HCT116 (cell line): ENCODE measurements at places on chromosomes 2 and 18. TPM values are rescaled to one million over a fixed set of nuclear protein-coding genes. Genes with fewer than 3 reads are reported as not detected.

- H3K4me3 ChIP-seq, result no peak overlapping the region
- H3K27ac ChIP-seq, result no peak overlapping the region
- no peak for DNase-seq
- H3K27me3 ChIP-seq, result no peaks in the 10 kb centered on the region
- peaks cover 15% of the 10 kb centered on the region; the same call in 1 of the 2 replicates for H3K36me3 ChIP-seq
Measured at GRCh38 chr2:168079236-168079635, 168.2 kb downstream of the STK39 start.

DNA sequence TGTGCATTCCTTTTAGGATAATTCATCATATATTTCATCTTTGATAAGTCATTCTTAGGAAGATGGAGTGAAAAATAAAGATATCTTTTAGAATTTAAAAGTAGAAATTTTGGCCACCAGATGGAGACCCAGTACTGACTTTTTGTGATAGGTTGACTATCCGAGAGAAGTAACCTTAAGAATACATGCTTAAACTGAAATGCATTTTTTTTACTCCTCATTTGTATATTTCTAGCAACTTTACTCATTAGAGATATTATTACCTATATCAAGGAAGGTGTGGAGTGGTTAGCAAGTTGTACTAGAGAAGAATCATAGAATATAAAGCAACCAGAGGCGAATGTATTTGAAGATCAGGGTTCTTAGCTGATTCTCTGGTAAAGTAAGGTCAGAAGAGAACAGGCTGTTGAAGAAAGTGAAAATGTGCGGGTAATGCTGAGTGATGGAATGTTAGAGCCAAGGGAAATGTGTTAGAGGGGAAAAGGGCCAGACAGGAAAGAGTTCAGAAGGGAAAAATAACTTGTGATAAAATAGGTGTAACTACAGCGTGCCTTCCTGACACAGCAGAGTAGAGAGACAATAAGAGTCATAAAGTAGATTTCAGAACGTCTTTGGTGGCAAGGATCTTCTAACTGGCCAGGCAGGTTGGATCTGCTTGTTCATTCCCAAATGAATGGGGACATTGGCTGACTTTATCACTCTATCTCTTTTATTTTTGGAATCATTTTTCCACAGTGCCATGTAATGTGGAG is 52.3 kb downstream of the TDRD15 start:
- H3K27ac ChIP-seq, result no peak overlapping the region
- DNase-seq, result no peak
- 0 out of 2 replicates have a peak, but pooled peaks cover 6% of the 10 kb centered on the region for H3K27me3 ChIP-seq
- H3K36me3 ChIP-seq, result no peaks in the 10 kb centered on the region
- no peaks in the 10 kb centered on the region for H3K4me1 ChIP-seq

- H3K27me3 ChIP-seq, result peaks cover 18% of the 10 kb centered on the region
- H3K4me3 ChIP-seq, result no peak overlapping the region
- no peak overlapping the region for H3K27ac ChIP-seq
Measured at GRCh38 chr18:59079264-59079663, 60.4 kb upstream of the SEC11C start.

DNA sequence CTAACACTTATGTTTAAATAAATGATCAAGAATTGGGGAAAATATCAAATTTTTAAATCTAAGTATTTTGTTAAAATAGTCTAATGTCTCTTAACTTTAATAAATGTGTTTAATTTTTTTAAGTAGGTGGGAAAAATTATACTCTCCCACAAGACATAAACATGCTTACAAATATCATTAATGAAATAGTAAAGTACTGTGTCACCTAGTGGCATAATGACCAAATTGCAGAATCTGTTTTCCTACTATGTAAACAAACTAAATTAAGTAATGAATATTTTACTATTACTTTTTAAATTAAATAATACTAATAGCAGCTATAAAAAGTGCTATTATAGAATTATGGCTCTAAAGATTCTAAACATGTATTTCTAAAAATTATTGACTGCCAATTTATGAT is 52.0 kb upstream of the CHAC2 start:
- peak; percentile 12 for DNase-seq
- no peaks in the 10 kb centered on the region for H3K4me1 ChIP-seq
- H3K27me3 ChIP-seq, result no peaks in the 10 kb centered on the region
- no peak overlapping the region for H3K27ac ChIP-seq
- H3K36me3 ChIP-seq, result no peaks in the 10 kb centered on the region

GRCh38 chr2:86068136-86068588 is 37.5 kb downstream of the POLR1A start:
- DNase-seq, result no peak
- H3K4me3 ChIP-seq, result no peak overlapping the region
- peaks cover 57% of the 10 kb centered on the region for H3K36me3 ChIP-seq
- no peak overlapping the region for H3K27ac ChIP-seq
- no peaks in the 10 kb centered on the region for H3K27me3 ChIP-seq

GRCh38 chr18:57214976-57215375 is 68.1 kb downstream of the BOD1L2 start:
- H3K4me3 ChIP-seq, result no peak overlapping the region
- no peak overlapping the region for H3K27ac ChIP-seq
- H3K27me3 ChIP-seq, result 0 out of 2 replicates have a peak, but pooled peaks cover 3% of the 10 kb centered on the region
- DNase-seq, result no peak
- H3K36me3 ChIP-seq, result no peaks in the 10 kb centered on the region

GRCh38 chr2:138564586-138565229 is 63.1 kb downstream of the SPOPL start:
- H3K4me1 ChIP-seq, result no peaks in the 10 kb centered on the region
- H3K4me3 ChIP-seq, result no peak overlapping the region

DNA sequence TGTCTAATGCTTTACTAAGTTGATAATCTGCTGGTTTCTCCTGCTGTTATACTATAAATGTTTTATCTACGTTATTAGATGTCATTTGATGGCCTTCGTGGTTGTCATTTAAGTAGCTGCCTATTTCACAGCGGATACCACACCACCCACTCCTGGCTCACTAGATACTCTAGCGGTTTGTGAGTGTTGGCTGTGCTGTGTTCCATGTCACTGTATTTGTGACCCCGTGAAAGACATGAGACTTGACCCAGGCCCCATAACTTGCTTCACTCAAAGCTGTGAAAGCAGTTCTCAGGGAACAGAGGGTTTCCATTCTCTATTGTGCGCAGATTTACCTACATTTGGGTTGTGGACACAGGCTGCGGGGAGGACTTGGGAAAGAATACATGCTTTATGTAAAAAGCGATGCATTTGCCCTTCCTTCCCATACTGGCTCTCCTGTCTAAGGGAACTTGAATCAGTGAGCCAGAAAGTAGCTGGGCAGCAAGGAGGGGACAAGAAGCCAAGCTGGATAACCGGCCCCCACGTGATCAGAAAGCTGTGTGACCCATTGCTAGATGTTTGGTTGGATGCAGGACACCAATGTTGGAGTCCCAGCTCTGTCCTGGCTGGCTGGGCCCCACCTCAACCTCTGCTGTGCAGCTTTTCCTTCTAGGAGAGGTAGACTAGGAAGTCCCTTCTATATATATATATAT is 52.2 kb downstream of the PLB1 start:
- no peaks in the 10 kb centered on the region for H3K36me3 ChIP-seq
- no peak for DNase-seq
- no peak overlapping the region for H3K4me3 ChIP-seq
- H3K27ac ChIP-seq, result no peak overlapping the region
- no peaks in the 10 kb centered on the region for H3K4me1 ChIP-seq

GRCh38 chr2:121155502-121156056 is 129.4 kb downstream of the TFCP2L1 start:
- no peak for DNase-seq
- no peak overlapping the region for H3K27ac ChIP-seq
- H3K36me3 ChIP-seq, result no peaks in the 10 kb centered on the region
- H3K27me3 ChIP-seq, result no peaks in the 10 kb centered on the region

GRCh38 chr2:212537726-212538304 is 787 bp downstream of the ERBB4 start:
- H3K27me3 ChIP-seq, result no peaks in the 10 kb centered on the region
- H3K4me1 ChIP-seq, result no peaks in the 10 kb centered on the region
- H3K36me3 ChIP-seq, result no peaks in the 10 kb centered on the region
- no peak for DNase-seq
- H3K4me3 ChIP-seq, result no peak overlapping the region
- no peak overlapping the region for H3K27ac ChIP-seq

GRCh38 chr2:219434468-219434717 is 250 bp upstream of the SPEG start:
- no peak overlapping the region for H3K4me3 ChIP-seq
- no peaks in the 10 kb centered on the region for H3K36me3 ChIP-seq
- DNase-seq, result no peak

DNA sequence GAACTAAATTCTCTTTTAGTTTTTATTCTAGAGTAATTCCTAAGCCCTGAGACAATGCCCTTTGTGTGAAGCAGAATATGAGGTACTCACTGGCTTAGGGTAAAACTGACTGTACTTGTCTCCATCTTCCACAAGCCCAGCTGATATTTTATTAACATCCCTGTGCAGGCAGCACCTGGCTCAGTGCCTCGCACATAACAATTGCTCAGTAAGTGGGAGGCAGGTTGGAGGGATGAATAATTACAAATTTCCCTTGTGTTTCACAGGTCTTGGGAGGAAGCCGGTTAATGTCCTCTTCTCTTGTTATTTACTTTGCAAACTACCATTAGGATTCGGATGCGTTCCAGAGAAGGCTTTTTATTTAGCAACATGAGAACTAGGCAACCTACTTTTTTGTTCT is 249.8 kb upstream of the FSHR start:
- no peak overlapping the region for H3K4me3 ChIP-seq
- no peaks in the 10 kb centered on the region for H3K27me3 ChIP-seq
- no peak overlapping the region for H3K27ac ChIP-seq
- H3K36me3 ChIP-seq, result no peaks in the 10 kb centered on the region
- DNase-seq, result no peak

DNA sequence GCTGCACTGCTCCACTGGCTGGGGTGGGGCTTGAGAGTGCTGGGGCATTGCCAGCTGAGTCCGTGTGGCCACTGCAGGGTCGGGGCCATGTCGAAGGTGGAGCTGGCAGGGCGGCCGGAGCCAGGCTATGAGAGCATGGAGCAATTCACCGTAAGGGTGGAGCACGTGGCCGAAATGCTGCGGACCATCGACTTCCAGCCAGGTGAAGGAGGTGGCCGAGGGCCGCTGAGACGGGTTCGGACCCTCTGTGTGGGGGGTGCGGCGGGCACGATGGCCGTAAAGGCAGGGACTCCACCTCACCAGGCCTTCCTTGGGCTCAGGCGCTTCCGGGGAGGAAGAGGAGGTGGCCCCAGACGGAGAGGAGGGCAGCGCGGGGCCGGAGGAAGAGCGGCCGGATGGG is 2.1 kb downstream of the UCN start:
- no peaks in the 10 kb centered on the region; the same call in 1 of the 2 replicates for H3K4me1 ChIP-seq
- no peaks in the 10 kb centered on the region for H3K27me3 ChIP-seq
- H3K27ac ChIP-seq, result no peak overlapping the region
- H3K4me3 ChIP-seq, result no peak overlapping the region
- H3K36me3 ChIP-seq, result no peaks in the 10 kb centered on the region

DNA sequence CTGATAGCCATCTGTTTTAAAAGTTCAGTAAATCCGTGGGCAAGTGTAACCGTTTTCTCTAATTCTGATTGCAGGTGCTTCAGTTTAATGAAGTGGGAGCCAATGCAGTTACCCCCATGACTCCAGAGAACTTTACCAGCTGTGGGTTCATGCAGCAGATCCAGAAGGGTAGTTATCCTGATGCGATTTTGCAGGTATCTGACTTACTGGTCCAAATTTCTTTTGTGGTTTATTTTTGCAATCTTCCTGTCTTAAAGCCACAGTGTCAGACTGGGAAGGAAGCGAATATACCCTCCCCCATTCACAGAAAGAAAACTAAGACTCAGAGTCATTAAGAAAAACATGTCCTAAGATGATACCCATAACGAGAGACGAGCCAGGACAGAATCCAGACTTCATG is 7.7 kb downstream of the SERPINB2 start:
- H3K4me3 ChIP-seq, result no peak overlapping the region
- H3K27ac ChIP-seq, result no peak overlapping the region
- no peaks in the 10 kb centered on the region for H3K27me3 ChIP-seq
- H3K36me3 ChIP-seq, result no peaks in the 10 kb centered on the region

DNA sequence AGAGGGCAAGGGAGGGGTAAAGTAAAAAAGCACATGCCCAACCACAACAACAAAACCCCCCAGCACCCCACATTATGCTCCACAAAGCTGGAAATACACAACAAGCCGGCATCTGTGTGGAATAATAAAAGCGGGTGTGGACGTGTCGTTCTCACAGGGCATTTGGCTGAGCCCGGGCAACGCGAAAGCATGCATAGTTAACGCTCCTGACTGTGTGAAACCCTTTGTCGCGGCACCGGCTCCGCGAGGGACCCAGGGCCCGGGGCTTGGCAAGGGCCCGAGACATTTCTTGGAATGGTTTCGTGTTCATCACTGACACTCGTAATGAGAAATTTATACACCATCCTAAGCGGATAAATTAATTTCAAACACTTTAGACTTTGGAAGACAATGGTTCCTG is 165.6 kb downstream of the INHBB start:
- H3K36me3 ChIP-seq, result no peaks in the 10 kb centered on the region
- H3K27me3 ChIP-seq, result no peaks in the 10 kb centered on the region
- no peak overlapping the region for H3K4me3 ChIP-seq
- H3K27ac ChIP-seq, result no peak overlapping the region
- DNase-seq, result no peak

- peaks cover 10% of the 10 kb centered on the region; the same call in 1 of the 2 replicates for H3K4me1 ChIP-seq
- DNase-seq, result no peak
- H3K36me3 ChIP-seq, result no peaks in the 10 kb centered on the region
- H3K27ac ChIP-seq, result no peak overlapping the region; the same call in 1 of the 2 replicates
- peak overlapping the region; percentile 50 for H3K4me3 ChIP-seq
Measured at GRCh38 chr18:59696311-59697235, 650 bp downstream of the CCBE1 start.

DNA sequence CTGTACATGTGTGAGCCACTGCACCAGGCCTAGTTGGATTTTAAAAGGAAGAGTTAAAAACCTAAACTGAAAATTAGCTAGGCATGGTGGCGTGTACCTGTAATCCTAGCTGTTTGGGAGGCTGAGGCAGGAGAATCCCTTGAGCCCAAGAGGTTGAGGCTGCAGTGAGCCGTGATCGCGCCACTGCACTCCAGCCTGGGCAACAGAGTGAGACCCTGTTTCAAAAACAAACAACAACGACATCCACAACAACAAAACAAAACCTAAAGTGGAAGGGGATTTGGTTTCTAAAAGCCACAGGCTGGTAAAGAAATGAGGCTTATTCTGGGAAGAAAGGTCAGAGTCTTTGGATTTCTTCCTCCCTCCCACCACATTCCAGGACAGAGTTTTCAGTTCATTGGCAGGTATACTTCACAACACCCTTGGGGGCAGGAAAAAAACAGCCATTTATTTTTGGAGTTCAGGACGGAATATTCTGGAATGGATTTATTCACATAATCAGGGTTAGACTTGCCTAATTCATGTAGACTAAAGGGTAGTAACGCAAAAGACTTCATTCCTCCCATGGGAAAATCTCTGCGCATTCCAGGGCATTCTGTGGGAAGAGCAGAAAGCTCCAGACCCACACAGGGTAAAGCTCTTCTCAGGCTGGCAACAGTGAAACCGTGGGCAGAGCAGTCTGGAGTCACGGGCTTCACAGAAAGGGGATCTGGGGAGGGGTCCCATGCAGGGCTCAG is 34.9 kb downstream of the TEX44 start:
- no peak overlapping the region for H3K4me3 ChIP-seq
- DNase-seq, result no peak
- no peaks in the 10 kb centered on the region for H3K36me3 ChIP-seq
- no peaks in the 10 kb centered on the region for H3K27me3 ChIP-seq
- no peak overlapping the region for H3K27ac ChIP-seq
- H3K4me1 ChIP-seq, result peaks cover 35% of the 10 kb centered on the region

CREG2 gene
- 0.12 TPM for total RNA-seq

CIB4 gene
- total RNA-seq, result not detected

PRSS56 gene
- not detected for total RNA-seq

RNF152 gene
- 0.47 TPM for total RNA-seq

C2orf78 gene
- 1.5 TPM for total RNA-seq

GNAL gene
- 4.6 TPM for total RNA-seq

CD207 gene
- total RNA-seq, result not detected

MATN3 gene
- total RNA-seq, result not detected

SCN2A gene
- total RNA-seq, result 0.25 TPM

HOXD11 gene
- total RNA-seq, result not detected

LINC00305 gene
- not detected for total RNA-seq

SIX3 gene
- total RNA-seq, result 1.2 TPM
